ENCODE measurements at places on chromosomes 11 and 22. TPM values are rescaled to one million over a fixed set of nuclear protein-coding genes. Genes with fewer than 3 reads are reported as not detected.

The OR52L1 gene
- not detected for total RNA-seq

The LIF gene
- total RNA-seq, result 0.28 TPM

The NAV2 gene
- total RNA-seq, result 39.0 TPM

DNA sequence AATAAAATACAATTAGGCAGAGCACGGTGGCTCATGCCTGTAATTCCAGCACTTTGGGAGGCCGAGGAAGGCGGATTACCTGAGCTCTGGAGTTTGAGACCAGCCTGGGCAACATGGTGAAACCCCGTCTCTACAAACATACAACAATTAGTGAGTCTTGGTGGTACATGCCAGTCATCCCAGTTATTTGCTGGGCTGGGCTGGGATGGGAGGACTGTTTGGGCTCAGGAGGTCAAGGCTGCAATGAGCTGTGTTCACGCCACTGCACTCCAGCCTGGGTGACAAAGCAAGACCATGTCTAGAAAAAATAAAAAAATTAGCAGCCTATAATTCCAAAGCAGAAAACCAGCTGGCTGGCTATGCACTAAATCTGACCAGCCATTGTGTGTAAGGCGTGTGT is 35.1 kb downstream of the APOL3 start:
- DNase-seq, result no peak

- DNase-seq, result no peak
Measured at GRCh38 chr11:73889019-73889418, 12.2 kb downstream of the PAAF1 start.

GRCh38 chr11:126525702-126526101 is 170.2 kb downstream of the ST3GAL4 start:
- peak; percentile 17 for DNase-seq

DNA sequence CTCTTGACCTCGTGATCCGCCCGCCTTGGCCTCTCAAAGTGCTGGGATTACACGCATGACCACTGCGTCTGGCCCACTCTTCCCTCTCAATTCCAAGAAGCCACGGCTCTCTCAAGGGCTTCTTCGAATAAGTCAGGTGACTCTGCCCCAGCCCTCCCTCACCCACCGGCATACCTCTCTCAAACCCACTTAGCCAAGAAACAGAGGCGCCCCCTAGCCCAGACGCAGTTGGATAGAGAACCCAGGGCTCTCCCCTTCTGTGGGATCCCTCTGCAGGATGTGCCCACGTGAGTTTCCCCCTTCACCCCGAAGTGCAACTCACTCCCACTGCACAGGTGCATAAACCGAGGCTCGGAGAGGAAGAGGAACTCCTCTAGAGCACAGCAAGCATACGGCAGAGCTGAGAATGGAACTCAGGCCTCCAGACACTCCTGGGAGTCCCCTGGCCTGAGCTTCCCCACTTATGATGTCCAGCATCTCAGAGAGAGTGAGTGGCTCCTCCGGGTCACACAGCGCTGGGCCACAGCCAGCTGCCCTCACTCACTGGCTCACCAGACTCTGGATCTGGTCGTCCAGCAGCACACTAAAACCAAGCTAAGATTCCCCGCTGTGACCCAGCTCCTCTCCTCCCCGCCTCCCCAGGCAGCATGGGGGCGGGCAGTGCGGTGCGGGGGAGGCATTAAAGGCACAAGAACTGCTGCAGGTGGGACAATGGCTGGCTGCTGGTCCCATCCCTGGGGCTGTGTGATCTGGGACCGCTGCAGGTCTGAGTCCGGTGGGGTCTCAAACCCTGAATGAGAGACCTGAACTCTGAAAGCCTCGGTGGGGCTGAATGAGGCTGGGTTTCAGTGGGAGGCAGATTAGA is 16.8 kb upstream of the RGL4 start:
- DNase-seq, result peak; percentile 49

DNA sequence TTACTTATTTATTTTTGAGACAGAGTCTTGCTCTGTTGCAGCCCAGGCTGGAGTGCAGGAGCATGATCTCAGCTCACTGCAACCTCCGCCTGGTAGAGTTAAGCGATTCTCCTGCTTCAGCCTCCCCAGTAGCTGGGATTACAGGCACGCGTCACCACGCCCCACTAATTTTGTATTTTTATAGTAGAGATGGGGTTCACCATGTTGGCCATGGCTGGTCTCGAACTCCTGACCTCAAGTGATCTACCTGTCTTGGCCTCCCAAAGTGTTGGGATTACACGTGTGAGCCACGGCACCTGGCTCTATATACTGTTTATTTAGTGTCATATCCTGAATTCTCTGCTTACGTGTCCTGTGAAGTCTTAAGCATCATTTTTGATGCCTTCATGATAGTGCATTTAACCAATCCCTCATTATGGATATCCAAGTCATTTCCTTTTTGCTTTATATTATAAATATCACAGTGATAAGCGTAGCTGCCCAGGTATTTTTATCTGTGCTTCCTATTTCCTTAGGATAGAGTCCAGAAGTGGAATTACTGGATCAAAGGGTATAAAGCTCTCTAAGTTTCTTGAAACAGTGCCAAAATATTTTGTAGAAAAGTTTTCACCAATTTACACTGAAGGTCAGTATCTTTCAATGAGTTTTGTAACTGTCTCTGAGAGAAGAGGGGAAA is 871 bp upstream of the SIDT2 start:
- DNase-seq, result peak; percentile 39

GRCh38 chr22:48649031-48649430 is 1178.6 kb downstream of the BRD1 start:
- DNase-seq, result no peak

- DNase-seq, result no peak
Measured at GRCh38 chr11:34204396-34205279, 99.2 kb downstream of the NAT10 start.

DNA sequence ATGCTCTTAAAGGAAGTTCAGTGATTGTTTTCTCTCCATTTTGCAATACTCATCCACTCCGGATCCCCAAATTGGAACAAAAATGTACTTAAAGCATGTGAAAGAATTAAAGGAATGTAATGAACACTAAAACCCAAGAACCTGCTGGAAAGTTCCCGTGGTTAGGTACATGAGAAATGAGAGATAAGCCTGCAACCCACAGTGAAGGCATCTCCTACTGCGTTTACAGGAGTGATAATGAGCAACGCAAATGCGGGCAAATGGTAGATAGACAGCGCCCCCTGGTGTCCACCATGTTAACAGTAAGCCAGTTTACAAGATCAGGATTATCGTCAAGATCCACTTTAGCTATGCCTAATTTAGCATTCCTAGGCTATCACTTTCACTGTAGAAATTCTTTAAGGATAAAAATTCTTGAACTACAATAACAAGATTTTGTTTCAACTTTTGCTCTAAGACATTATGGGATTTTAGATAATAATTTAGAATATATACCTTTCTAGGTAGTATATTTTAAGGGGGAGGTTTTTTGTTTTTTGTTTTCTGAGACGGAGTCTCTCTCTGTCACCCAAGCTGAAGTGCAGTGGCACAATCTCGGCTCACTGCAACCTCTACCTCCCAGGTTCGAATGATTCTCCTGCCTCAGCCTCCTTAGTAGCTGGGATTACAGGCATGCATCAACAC is 29.9 kb downstream of the ALG9 start:
- DNase-seq, result peak; percentile 94

GRCh38 chr11:121437018-121437685 is 15.0 kb upstream of the SORL1 start:
- DNase-seq, result no peak

Data from sigmoid colon (tissue), 7 donors.